GM06990 (cell line): ENCODE measurements at places on chromosomes 3 and 15.

- no peak for DNase-seq
Observed at GRCh38 chr15:48798319-48798718, 12.6 kb downstream of the CEP152 start.

DNA sequence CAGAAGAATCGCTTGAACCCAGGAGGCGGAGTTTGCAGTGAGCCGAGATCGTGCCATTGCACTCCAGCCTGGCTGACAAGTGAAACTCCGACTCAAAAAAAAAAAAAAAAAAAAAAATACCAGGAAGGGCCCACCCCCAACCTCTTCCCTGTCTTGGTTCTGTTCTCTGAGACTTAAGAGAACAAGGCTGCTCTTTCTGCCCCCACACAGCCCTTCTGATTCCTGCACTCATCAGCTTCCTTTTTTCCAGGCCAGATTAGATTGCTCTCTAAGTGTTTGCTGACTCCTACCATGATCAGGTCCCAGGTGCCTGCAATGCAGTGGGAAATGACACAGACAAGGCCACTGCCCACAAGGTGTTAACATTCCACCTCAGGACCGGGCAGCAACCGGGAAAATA lies 13.0 kb downstream of the TMEM44 start:
- DNase-seq: no peak

DNA sequence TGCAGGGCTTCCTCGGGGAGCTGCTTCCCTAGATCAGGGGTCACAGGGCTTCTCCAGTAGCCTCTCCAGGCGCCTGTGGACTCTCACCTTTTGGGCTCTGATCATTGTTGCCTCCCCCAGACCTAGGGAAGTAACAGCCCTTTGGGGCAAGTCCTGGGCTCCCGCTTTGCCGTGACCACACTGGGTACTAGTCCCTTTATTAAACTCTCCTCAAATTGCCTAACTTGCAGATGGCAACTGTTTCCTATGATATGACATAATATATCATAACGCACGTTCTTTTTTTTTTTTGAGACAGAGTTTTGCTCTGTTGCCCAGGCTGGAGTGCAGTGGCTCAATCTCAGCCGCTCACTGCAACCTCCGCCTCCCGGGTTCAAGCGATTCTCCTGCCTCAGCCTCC lies 17.9 kb upstream of the NRROS start:
- DNase-seq: no peak

GRCh38 chr3:61538486-61538885 lies 22.9 kb upstream of the PTPRG start:
- no peak for DNase-seq

DNA sequence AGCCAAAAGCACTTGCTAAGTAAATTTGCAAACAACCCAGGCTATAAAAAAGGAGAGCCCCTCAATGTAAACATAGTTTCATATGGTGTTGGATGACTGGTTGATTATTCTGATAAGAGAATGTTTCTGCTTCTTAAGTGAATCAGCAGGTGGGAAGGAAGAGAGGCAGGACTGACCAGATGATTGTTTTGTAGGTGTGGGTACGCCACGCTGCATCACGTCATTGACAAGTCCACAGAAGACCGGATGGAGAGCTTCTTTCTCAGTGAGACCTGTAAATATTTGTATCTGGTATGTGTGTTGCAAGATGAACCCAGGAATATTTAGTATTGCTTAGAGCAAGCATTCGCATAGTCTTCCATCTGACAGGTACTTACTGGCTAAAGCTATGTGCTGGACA lies 23.4 kb downstream of the EDEM1 start:
- no peak for DNase-seq

DNA sequence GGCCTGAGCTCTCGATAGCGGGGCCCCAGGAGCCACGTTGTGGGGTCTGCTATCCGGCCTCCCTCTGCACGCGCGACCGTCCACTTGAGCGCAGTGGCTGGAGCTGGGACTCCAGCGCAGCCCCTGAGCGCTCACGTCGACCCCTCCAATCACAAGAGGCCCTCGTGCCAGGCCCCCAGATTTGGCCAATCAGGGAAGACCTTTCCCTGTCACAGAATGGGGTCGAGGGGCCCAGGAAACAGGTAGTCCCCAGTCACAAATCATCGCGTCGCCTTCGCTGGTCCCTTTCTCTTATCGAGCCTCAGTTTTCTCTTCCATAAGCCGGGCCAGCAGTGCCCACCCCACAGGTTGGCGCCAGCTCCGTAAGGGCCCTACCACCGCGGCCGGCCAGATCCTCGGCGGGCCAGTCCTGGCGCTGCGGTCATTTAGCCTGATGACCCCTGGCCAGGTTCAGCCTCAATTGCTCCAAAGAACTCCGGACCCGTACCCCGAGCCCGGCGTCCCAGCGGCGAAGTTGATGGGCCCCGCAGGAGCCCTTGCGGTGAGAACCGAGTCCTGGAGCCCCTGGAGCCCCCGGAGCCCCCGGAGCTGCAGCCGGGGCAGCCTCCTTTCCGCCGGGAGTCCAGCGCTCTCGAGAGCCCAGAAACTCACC lies 435 bp downstream of the ALDH1L1 start:
- no peak for DNase-seq

- DNase-seq: no peak
Observed at GRCh38 chr3:51937611-51938450, 3.9 kb downstream of the RRP9 start.

DNA sequence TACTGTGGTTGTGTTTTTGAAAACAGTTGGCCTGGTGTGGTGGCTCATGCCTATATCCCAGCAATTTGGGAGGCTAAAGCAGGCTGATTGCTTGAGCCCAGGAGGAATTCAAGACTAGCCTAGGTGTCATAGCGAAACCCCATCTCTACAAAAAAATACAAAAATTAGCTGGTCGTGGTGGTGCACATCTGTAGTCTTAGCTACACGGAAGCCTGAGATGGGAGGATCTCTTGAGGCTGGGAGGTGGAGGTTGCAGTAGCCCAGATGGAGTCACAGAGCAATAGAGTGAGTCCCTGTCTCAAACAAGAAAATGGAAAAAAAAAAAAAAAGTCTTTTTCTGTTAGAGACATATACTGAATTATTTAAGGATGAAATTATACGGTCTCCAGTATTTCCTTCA lies 14.7 kb upstream of the LRRFIP2 start:
- DNase-seq: no peak

DNA sequence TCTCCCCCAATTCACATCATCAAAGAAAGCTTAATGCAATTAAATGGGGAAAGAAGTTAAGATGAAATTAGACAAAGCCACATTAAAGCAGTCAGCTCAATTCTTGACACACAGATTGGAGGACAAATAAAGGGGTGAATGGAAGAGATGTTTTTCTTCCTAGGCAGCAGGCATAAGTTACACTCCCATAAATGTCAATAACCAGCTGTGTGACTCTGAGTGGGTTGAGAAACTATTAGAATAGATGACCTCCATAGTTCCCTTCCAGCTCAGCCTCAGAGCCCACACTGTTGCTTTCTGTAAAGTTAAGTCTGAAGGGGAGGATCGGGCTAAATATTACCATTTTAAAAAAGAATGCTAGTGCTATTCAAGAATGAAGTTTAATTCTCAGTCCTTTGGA lies 71.0 kb downstream of the THBS1 start:
- no peak for DNase-seq

DNA sequence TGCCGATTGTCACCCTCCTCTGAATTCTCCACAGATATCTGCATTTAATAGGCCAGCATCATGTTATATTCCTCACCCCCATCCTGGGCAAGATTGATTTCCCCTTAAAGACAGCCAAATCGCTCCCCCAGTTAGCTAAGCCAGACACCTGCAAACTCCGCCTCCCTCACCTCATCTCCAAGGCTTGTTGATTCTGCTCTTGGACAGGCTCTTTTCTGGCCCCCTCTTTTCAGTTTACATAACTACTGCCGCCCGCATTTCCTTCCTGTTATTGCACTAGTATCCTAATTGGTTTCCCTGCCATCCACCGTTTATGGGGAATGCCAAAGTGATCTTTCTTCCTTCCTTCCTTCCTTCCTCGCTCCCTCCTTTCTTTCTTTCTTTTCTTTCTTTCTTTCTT lies 214.7 kb upstream of the MRPL3 start:
- DNase-seq: no peak

GRCh38 chr3:23607184-23607847 lies 198.4 kb upstream of the UBE2E1 start:
- no peak for DNase-seq

- DNase-seq: no peak
Observed at GRCh38 chr15:80283531-80283930, 31.5 kb upstream of the CTXND1 start.

DNA sequence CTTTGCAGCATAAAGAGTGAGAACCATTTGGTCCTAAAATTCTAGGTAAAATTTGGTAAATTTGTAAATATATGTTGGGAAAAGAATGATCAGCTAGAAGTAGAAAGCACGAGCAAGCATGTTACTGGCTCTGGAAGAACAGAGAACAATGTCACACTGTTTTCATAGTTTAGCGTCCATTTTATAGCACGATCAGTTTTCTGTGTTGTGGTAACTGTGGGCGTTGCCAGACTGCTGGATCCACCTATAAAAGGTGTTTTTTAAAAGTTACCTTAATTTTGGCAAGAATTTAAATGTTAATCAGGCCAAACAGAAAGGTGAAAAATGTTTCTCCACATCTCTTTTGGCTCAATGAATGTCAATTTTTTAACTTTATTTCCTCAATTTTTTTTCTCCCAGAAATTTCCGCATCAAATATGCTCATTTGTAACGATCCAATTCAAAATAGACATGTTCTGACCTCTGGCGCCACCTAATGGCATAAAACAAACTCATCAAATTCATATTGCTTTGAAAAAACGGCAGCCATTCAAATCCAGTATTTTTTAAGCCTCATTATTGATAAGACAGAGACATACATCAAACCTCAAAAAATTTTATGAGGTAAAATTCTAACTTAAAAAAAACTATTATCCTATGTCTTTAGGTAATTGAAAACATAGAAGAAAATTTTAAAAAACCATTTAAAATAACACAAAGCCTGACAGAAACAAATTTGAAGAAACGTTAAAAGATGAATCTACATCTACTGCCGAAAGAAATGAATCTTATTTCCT lies 5.5 kb upstream of the GP5 start:
- DNase-seq: no peak

DNA sequence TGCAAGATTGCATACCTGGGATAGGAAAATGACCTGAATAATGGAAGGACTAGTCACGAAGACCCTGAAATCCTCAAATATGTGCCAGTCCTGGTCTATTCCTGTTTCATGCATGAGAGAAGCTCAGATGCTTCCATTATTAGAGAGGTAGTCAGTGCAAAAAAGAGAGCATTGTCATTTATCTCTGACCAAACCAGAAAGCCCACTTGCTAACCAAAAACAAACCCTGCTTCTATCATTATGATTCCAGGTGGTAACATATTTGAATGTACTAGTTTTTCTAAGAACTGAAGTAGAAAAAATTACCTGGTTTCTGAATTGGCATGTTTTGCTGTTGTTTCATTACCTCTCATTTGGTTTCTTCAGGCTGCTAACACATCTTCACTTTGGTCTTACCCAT lies 160.8 kb upstream of the MANF start:
- DNase-seq: no peak

DNA sequence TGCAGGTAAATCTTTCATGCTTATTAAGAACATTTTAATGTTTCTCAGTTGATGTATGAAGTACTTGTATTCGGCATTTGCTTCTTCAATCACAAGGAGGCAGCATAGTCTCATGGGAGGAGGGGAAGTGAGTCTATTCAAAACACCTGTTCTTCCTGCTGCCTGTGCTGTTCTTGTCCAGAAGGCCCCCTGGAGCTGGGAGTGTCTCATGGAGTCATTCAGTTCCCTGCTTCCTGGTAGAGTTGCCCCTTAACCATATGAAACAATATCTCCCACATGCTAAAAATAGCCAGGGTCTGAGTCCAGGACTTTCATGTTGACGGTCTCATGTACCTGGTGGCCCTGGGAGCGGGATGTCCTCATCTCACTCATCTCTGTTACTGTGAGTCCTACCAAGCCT lies 15.5 kb upstream of the PPP1R2 start:
- DNase-seq: no peak

DNA sequence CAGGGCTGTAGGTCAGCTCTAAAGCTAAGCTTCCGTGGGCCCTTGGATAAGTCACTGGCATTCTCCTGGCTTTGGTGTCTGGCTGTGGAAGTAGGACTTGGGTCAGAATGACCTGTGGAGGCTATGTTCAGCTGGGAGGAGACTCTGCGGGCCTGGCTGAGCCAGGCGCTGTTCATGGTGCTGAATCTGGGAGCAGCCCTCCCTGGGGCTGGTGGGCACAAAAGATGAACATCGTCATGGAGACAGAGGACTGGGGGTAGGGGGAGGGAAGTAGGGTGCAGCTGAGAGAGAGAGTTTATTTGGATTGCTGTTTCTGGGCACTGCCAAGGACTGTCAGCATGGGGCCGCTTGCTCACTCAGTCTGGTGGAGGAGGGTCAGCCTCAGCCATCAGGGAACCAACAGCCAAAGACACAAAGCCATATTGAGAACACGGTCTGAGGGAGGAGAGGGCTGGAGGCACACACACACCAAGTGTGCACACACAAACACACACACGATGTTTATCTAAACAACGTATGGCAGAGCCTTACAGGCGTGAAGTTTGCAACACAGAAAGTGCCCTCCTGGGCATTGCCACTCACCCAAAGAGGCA lies 120.7 kb upstream of the LINGO1 start:
- DNase-seq: no peak

GRCh38 chr15:58425185-58425584 lies 6.6 kb upstream of the LIPC start:
- no peak for DNase-seq

DNA sequence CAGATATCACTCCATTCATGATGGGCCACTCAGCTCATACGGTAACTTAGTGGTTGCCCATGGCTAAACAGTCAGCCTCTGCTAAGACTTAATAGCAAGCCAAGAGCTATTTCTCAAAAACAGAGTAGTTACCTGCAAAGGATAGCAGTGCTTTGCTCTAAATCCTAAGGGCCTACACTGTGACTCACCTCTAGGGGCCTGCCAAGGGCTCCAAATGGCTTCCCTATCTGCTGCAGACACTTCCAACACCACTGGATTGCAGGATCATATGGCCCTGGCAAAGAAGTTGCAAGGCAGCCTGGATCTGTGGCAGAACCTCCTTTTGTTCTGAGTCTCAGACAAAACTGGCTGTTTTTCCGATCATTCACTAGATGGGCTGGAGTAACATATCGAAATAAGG lies 17.8 kb downstream of the CGGBP1 start:
- DNase-seq: no peak

- DNase-seq: no peak
Observed at GRCh38 chr15:50907601-50908208, 778 bp upstream of the AP4E1 start.

DNA sequence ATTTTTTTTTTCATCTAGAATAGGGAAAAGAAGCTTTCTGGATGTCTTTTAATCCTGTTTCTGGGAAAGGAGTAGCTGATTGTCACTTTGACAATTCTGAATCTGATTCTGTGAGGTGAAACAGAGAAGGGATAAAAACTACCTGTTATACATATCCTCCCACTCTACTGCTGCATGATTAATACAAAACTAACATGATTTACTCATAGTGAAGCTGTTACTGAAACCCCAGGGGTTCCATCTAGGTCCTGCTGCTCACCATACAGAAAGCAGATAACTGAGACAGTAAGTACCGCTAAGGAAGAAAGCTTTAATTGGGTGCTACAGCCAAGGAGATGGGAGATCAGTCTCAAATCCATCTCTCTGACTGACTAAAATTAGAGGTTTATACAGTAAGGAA lies 610.9 kb upstream of the ALCAM start:
- no peak for DNase-seq
